Fibroblast of skin of left quadriceps (primary cell): ENCODE measurements at places on chromosomes 13 and 19.

DNA sequence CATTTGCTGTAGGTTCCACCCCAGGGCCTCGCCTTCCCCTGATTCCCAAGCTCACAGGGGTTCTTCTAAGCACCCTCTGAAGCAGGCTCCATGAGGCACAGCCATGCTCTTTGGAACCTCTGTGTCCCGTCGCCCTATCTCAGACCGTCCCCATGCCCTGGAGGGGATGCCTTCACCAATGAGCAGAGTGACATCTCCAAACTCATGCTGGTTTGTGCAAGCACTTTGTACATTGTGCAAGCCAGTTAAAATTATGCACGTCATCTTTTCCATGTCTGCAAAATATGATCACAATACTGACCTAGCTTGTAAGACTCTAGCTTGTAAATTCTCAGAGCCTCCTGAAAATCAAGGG is 46.5 kb upstream of the RAP2A start:
- no peak for DNase-seq

DNA sequence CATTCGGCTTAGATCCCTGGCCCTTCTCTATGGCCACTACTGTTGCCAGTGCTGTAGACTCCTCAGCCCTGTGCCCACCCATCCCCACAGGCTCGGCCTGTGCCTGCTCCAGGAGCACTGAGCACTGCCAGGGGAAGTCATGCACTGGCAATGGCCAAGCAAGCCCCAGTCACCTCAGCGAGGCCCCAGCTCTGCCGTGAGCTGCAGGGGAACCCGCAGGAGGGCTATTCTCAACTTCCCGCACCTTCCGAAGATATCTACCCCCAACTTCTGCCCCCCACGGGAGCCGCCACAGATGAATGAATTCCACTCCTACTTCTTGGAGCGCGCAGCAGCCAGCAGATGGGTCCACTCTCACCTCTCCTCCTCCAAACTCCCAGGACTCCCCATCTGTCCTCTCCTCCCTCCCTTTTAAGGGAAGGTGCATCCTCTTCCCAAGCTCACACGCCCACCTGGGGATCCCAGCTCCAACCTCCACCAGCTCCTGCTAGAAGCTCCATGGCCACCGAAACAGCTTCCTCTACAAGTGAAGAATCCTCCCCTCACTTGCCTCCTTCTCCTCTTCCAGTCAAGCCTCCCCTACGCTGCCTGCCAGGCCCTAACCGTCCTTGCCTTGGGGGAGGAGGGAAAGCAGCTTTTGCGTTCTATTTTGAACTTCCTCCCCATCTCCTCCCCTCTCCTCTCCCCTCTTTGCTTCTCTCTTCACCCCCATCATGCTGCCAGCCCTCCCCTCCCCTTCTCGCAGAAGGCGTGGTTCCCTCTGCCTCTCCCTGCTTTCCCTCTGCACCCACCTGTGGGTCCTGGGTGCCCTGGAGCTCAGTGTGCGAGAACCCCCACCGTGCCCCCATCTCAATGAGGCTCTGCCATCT is 52.2 kb downstream of the PEPD start:
- DNase-seq: no peak

DNA sequence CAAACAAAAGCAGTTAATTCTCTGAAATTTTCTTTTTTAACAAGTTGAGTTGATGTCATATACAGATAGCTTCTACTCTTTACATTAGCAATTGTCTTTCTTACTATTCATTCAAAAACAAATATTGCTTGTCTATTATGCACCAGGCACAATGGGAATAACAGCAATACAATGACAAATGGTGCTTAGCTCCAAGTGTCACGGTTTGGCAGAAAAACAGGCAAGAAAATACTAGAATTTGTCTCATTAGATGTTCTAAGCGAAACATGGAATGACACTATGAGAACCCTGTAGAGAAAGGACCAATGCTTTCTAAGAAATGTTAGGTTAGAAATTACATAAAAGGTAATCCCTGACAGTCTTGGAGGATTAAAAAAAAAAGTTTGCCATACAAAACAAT is 187.6 kb downstream of the PCDH9 start:
- DNase-seq: no peak

DNA sequence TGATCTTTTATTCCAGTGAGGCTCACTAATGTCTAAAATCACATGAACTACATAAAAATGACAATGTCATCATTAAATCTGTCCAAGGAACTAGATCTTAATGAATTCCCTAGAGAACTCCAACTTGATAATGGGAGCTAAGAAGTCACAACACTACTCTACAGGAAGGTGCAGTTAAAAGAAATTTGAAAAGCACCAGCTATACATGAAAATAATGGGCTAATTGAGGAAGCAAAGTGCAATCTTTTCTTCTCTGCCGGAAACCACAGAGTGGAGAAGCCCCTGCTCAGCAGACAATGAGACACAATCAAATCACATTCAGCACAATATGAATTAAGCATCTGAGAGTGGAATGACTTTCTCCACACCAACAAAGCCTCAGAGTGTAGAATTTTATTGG is 261.7 kb downstream of the LHFPL6 start:
- no peak for DNase-seq

- DNase-seq: no peak
These were observed 167.9 kb downstream of the KLF12 start for GRCh38 chr13:73966331-73966730.

GRCh38 chr13:52652980-52653303 is 306 bp downstream of the SUGT1 start:
- no peak for DNase-seq

- DNase-seq: no peak
These were observed 302.2 kb downstream of the EFNB2 start for GRCh38 chr13:106233134-106233735.

GRCh38 chr13:30796132-30796572 is 60.8 kb downstream of the ALOX5AP start:
- DNase-seq: no peak

DNA sequence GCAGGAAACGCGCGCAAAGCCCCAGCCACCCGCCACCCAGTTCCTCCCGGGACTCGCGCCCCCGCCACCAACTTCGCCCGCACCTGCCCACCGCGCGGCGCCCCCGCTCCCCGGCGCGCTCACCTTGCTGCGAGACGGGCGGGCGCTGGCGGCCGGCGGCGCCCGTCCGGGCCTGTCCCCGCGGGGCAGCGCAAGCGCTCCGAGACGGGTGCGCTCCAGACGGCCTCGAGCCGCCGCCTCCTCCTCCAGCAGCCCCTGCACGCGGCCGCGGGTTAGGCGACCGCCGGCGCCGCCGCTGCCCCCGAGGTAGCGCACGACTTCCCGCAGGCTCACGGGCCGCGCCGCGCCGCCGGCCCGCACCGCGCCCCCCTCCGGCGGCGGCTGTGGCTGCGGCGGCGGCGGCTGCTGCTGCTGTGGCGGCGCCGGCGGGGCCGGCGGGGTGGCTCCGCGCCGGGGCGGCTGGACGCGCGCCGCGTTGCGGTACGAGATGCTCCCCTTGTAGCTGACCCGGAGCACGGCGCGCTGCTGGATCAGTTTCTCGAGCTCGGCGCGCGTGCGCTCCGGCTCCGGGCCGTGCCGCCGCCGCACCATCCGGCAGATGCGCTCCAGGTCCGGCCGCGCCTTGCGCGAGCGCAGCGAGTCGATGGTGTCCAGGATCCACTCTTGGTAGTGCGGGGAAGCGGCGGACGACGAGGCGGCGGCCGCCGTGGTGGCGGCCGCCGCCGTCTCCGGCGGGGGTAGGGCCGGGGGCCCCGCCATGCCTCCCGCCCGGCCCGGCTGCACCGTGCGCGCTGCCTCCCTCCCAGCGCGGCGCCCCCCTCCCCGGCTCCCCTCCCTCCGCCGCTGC is 666 bp downstream of the SAMD1 start:
- peak; percentile 25 for DNase-seq

DNA sequence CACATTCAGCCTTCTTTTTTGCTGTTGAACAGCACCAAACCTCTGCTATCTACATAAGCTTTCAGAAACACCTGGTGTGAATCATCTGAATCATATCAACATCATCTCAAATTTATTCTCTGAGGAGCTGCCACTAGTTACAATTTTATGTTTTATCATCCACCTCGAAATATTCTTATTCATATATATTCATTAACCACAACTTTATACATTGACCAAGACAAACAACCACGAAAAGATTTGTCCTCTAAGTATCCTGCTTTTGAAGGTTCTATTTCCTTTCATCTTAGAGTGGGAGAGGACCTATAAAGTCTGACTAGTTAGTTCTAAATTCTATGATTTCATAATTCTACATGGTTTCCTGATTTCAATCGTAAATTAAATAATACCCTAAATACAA is 18.9 kb downstream of the ESD start:
- DNase-seq: no peak

- DNase-seq: no peak
These were observed 8.0 kb downstream of the PDS5B start for GRCh38 chr13:32594157-32594738.

DNA sequence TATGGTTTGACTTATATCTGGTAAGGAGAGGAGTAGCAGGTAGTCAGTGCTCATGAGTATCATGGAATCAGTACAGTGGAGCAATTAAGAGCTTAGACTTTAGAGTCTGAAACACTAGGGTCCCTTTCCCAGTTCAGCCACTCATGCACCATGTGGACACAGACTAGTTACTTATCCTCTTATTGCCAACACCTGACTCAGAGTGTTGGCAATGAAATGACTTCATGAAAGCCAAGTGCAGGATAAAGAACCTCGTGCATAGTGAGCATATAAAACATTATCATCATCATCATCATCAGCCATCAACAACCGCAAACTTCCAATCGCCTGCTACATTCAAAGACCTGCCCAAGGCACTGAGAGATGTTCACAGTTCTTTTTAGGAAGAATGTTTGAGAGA is 164.2 kb downstream of the FOXO1 start:
- no peak for DNase-seq

GRCh38 chr19:17021793-17022590 is 4.6 kb downstream of the CPAMD8 start:
- no peak for DNase-seq

GRCh38 chr13:22103046-22104027 is 432.5 kb downstream of the FGF9 start:
- no peak for DNase-seq

- DNase-seq: no peak
These were observed 38.3 kb upstream of the KCTD4 start for GRCh38 chr13:45238945-45239795.

DNA sequence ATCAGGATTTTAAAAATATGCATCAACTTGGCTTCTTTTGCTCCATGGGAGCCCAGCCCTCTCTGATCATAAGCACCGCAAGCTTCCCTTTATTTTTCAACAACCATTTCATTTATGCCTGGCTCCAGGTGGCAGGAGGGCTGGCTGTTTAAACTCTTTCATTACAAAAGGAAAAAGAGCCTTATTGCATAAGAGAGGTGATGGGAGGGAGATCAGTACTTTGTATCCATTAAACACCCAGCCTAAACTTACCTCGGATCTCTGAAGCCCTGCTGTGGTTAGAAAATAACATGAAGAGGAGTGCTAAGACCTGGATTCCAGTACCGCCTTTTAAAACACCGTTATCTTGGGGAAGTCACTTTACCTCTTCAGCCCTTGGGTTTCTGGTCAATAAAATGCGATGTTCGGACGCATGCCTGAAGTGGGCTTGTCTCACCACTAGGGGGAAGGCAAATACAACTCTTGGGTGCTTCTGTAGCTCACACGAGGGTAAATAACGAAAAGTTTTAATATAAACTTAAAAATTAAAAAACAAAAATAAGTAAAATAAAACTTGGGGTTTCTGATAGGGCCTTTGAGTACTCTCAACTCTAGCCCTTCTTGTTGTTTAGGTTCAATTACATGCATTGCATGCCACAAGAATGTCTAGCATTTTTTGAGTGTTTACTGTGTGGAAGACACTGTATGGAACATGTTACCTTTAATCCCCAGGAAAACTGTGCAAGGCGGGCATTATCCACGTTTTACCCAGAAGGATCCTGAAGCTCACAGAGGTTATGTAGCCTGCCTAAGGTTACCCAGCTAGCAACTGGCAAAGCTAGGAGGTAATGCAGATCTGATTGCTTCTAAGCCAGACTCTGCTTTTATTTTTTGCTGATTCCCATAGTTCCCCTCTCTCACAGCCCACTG is 240.3 kb downstream of the LMO7 start:
- no peak for DNase-seq
